Uterus (tissue), 4 donors: ENCODE measurements at places on chromosomes 6 and 20. TPM values are rescaled to one million over a fixed set of nuclear protein-coding genes. Genes with fewer than 3 reads are reported as not detected.

GRCh38 chr20:2748551-2749342 lies 51.7 kb downstream of the CPXM1 start:
- no peak overlapping the region for H3K27ac ChIP-seq
- no peaks in the 10 kb centered on the region for H3K36me3 ChIP-seq
- no peaks in the 10 kb centered on the region for H3K4me1 ChIP-seq
- H3K4me3 ChIP-seq = no peak overlapping the region
- H3K27me3 ChIP-seq = no peaks in the 10 kb centered on the region

Gene SLC44A4
- total RNA-seq = 46.1 TPM

DNA sequence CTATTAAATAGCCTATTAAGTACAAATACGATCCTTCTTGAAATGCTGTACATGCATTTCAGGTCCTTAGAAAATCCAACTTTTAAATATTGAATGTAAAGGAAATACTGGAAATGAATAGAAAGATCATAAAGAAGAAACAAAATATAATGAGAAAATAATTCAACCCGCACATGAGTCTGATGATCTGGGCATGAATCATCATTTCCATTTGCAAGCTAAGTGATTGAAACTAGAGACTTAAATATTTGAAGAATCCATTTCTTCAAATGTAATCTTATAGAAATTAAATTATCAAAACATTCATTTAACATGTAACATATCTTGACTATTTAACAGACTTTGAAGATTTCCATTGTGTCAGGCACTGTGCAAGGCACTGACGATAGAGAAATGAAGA lies 977.0 kb downstream of the TFAP2A start:
- H3K36me3 ChIP-seq = no peaks in the 10 kb centered on the region
- no peak overlapping the region for H3K27ac ChIP-seq
- H3K27me3 ChIP-seq = no peaks in the 10 kb centered on the region

GRCh38 chr6:26613201-26613600 lies 16.4 kb downstream of the ABT1 start:
- H3K4me3 ChIP-seq = no peak overlapping the region
- no peak for DNase-seq
- no peaks in the 10 kb centered on the region for H3K36me3 ChIP-seq
- no peaks in the 10 kb centered on the region for H3K27me3 ChIP-seq

Gene TMEM244
- total RNA-seq = not detected

GRCh38 chr6:150273457-150274309 lies 95.1 kb upstream of the IYD start:
- no peak for DNase-seq
- H3K4me1 ChIP-seq = no peaks in the 10 kb centered on the region
- no peaks in the 10 kb centered on the region for H3K27me3 ChIP-seq

DNA sequence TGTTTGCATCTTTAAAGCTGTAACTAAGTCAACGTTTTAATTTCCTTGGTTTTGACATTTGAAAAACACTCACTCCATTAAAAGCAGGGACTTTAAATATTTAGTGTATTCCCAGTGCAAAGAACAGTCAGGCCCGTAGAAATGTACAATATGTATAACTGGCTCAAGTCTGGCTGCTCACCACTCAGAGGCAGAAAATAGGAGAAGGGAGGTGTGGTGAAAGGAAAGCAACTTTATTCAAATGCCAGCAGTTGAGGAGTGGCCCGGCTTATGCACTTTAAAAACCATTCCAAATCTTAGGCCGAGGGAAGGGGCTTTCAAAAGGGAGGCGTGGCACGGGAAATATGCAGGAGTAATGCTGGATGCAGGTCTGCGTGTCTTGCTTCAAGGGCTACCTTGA lies 120.6 kb downstream of the TMEM200A start:
- H3K36me3 ChIP-seq = no peaks in the 10 kb centered on the region
- H3K27ac ChIP-seq = no peak overlapping the region
- H3K4me3 ChIP-seq = no peak overlapping the region
- no peak for DNase-seq

DNA sequence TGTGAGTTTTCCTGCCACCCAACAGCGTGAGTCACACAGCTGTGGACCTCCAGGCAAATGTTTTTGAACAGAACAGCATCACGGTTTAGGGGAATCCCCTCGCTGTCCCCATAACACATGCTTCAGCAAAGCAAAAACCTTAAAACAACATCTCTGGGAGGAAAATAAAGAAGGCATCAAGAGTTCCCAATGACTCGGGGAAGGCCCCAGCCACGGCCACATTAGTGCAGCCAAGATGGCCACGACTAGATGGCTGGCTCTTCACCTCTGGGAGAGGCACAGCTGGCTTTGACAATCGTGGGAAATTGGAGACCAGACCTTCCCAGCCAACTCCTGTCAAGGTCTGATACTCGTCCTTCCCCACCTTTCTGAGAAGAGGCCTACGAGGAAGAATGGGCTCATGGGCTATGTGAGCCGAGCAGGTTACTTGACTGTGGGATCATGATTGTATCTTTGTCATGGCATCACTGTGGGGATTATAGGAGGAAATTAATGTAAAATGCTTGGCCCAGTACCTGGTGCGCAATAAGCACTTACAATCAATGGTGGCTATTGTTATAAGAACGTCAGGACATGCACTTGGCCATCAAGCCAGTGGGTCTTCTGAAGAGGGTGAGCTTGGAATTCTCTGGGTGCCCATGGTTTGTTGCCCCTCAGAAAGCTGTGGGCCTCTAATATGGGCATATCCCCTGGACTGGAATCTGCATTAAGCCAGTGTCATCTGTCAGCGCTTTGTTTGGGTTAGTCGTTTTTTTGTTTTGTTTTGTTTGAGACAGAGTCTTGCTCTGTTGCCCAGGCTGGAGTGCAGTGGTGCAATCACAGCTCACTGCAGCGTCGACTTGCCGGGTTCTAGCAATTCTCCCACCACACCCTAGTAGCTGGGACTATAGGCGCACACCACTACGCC lies 43.6 kb downstream of the FGD2 start:
- no peaks in the 10 kb centered on the region for H3K4me1 ChIP-seq
- no peaks in the 10 kb centered on the region for H3K27me3 ChIP-seq

GRCh38 chr6:138896104-138896756 lies 91.8 kb downstream of the REPS1 start:
- DNase-seq = no peak
- H3K27me3 ChIP-seq = no peaks in the 10 kb centered on the region
- H3K36me3 ChIP-seq = no peaks in the 10 kb centered on the region
- no peak overlapping the region for H3K27ac ChIP-seq

GRCh38 chr6:137427656-137428290 lies 66.4 kb downstream of the OLIG3 start:
- DNase-seq = no peak
- no peak overlapping the region for H3K4me3 ChIP-seq
- H3K27ac ChIP-seq = no peak overlapping the region
- no peaks in the 10 kb centered on the region for H3K27me3 ChIP-seq
